ENCODE measurements at places on chromosomes 2 and 18.

GRCh38 chr2:241882091-241882625, 12.6 kb downstream of the RTP5 start:
- DNase-seq, result peak; percentile 56

- no peak for DNase-seq
These were observed 193.0 kb downstream of the SP3 start for GRCh38 chr2:173772205-173772604.

- DNase-seq, result no peak
These were observed 2.4 kb upstream of the CHST10 start for GRCh38 chr2:100419915-100420314.

DNA sequence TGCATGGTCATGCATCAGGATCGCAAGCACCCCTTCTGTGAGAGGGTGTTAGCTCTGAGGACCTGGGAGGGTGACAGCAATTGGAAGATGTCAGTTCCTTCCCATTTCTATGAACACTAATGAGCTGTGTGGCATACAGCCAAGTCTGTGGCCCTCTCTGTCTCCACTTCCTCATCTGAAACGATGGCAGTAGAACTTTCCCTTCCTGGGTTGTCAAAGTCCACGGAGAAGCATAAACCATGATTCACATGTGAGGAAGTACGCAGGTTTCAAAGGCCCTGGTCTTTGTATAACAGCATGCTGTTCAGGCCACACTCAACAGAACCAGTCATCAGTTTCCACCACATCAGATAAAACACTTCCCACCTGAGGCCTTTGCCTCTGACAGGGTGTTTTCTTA, 167.4 kb upstream of the RAB6C start:
- DNase-seq, result no peak

DNA sequence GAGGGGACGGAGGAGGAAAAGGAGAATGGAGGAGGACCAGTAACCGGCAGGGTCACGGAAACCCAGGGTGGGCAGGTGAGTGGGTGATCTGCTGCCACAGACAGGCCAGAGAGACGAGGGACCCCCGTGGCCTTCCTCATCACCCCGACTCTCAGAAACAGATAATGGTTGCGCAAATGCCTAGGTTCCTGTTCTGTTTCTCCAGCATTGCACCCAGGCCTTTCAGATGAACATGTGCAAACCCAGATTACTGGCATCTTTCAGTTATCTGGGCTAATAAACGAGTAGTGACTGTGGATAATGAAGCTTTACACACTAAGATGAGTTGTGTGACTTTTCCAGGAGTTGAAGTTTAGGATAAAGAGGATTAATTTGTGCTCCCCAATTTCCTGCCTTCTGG, 46.5 kb downstream of the TET3 start:
- DNase-seq, result no peak

GRCh38 chr2:5352286-5352685, 339.9 kb upstream of the SOX11 start:
- DNase-seq, result no peak

DNA sequence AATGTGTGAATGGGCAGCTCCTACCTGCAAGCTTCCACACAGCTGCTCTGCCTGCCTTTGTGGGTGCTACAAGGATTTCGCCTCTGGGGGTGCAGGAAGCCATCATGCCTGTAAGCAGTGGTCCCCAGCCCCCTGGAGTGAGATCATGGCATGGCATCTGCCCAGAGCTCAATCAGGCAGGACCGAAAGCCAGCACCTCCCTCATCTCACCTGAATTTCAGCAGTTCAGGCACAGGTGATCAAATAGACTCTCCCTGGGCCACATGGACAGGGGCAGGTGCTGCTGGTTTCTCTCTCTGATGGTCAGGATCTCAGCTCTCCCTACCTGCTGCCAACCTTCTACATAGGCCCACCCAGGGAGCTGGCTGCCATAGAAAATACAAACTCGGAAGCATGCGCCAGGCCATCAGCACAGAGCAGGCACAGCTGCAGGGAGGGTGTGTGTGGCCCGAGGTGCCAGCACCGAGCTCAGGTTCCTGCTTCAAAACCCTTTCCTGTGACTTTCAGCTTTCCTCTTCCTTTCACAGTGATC, 133.2 kb upstream of the ID2 start:
- no peak for DNase-seq

GRCh38 chr2:25558262-25558661, 115.1 kb downstream of the DTNB start:
- peak; percentile 45 for DNase-seq

DNA sequence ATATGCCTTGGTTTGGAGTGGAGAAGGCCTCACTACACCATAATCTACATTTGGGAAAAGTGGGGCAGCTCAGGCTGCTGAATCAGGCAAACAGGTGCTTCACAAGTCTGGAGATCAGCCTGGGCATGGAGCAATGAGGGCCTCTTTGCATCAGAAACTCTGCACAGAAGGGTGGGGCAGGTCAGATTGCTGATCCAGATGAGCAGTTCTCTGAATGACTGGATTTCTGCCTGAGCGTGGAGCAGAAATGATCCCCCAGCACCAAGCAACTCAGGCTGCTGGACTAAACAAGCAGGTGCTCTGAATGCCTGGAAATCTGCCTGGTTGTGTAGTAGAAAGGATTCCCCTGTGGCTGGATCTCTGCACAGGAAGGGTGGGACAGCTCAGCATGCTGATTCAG, 605.3 kb upstream of the ZNF804A start:
- DNase-seq, result no peak

- no peak for DNase-seq
These were observed 718.1 kb downstream of the GALR1 start for GRCh38 chr18:77967791-77968190.

GRCh38 chr2:216866515-216867095, 6.7 kb upstream of the TNP1 start:
- DNase-seq, result no peak

GRCh38 chr2:46000660-46001059, 296.5 kb upstream of the EPAS1 start:
- DNase-seq, result no peak

Data from germinal center (tissue), 1 donor.